ENCODE measurements at places on chromosomes 16 and 17.

GRCh38 chr17:81566461-81567126, 14.4 kb upstream of the FAAP100 start:
- DNase-seq = no peak

DNA sequence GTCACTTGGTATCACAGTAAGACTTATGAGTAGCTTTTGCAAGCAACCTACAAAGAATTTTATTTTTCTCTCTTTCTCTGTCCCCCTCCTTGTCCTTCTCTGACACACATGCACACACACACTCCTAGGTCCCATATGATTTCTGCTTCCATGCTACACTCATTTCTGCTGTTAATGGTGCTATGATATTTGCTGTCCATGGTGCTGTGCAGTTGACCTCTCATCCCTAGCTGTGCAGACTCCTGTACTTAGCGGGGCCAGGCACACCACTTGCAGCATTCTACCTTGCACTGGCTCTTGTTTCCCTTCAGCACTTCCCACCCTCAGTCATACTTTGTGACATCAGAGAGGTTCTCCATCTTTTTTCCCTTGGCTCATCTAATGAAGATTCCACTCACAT, 158.9 kb upstream of the CNTNAP4 start:
- no peak for DNase-seq

- DNase-seq = no peak
Observed at GRCh38 chr16:8795091-8795490, 2.3 kb downstream of the TMEM186 start.

DNA sequence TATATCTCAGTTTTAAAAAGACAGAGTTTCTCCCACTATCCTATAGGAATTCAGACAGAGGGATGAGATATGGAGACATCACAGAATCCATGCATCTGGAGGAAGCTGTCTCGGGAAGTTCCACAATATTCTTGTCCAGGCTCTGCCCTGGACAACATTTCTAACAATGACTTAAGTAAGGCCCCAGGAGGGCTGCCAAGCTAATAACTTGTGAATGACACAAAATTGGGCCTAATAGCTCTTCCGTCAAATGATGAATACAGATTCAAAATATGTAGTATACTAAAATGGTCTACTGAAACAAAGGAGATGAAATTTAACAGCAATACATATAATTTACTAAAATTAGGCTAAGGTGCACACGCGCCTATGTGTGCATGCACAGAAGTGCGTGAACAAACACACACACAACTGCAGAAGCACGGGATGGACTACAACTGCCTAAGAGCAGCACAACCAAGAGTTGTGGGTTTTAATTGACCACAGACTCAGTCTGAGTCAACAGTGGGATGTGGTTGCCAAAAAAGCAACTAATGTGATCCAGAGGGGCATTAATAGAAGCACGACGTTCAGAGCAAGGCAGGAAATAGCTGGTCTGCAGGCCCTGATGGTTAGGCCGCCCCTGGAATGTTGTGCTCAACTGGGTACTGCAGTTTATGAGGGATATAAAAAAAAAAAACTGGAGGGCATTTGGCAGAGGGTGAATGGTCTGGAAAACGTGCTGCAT, 26.3 kb upstream of the HS3ST2 start:
- DNase-seq = no peak

- no peak for DNase-seq
Observed at GRCh38 chr17:16916557-16916920, 55.4 kb downstream of the TNFRSF13B start.

DNA sequence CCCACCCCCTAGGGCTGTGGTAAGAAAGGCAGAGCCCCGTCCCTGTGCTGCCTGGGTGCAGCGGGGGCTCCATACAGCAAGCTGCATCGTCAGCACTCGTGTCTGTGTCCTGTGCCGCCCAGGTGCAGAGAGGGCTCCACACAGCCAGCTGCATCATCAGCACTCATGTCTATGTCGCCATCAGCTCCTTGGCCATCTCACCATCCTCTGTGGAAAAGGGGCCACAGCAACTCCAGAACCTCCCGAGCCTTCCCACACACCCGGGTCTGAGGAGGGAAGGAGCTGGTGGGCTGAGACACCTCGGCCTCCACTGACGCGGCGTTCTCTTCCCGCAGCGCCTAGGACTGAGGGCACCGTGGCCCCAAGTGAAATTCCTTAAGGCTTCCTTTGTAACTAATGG, 72.9 kb upstream of the CHMP6 start:
- no peak for DNase-seq

DNA sequence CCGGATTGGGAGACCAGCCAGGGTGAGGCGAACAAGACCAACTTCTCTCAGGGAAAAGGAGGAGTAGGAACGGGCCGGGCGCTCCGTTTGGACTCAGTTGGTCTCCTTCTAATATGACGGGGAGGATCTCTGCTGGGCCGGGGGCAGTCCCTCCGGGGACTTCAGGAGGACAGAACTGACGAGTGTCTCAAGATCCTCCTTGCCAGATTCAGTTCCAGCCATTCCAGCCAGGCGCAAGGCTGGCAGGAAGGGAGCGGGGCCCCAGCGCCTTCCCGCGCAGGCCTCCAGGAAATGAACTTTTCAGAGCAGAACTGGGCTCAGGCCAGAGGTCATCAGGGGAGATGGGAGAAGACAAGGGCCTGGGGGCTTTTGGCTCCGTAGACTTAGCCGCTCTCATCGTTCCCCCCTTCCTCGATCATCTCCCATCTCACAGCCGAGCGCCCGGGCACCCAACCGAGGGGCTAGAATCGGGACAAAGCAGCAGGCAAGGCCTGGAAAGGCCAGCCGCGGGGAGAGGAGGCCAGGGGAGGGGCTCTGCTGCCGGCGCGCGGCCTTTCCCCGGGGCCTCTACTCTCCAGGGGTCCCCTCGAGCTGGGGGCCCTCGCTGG, 1.6 kb downstream of the ZNF423 start:
- DNase-seq = no peak

- no peak for DNase-seq
Observed at GRCh38 chr17:69059458-69060175, 1.1 kb downstream of the ABCA9 start.

- no peak for DNase-seq
Observed at GRCh38 chr16:2533912-2534311, 2.7 kb upstream of the CEMP1 start.

DNA sequence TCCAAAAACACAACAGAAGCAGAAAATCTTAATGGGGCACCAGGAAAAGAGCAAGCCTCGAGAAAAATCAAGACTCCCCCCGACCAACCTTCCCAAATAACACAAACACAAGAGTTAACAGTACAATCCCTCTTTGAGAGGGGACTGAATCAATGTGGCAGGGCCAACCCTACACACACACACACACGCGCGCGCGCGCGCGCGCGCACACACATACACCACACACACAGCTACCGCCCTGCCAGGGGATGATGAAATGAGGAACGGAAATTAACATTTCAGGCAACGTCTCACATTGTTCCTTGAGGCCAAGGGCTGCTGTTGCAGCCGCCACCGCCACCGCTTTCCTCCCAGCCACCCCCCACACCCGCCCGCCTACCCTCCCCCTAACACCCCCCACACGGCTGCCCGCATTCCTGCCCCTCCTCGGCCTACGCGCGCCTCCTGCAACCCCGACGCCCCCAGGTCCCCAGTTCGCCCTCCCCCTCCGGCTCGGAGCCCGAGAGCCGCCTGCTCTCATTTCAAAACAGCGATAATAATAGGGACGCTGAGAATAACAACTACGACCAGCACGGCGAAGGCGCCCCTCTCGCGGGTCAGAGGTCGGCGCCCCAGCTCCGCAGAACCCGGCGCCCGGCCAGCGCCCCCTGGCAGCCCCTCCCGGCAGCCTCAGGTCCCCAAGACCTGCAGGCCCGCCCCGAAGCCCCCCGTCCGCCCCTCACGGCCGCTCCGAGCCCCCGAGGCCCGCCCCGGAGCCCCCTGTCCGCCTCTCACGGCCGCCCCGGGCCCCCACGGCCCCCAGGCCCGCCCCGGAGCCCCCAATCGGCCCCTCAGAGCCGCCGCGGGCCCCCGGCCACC, 1.1 kb downstream of the ANKRD11 start:
- peak; percentile 76 for DNase-seq

- no peak for DNase-seq
Observed at GRCh38 chr17:50015146-50015545, 20.1 kb upstream of the DLX3 start.

DNA sequence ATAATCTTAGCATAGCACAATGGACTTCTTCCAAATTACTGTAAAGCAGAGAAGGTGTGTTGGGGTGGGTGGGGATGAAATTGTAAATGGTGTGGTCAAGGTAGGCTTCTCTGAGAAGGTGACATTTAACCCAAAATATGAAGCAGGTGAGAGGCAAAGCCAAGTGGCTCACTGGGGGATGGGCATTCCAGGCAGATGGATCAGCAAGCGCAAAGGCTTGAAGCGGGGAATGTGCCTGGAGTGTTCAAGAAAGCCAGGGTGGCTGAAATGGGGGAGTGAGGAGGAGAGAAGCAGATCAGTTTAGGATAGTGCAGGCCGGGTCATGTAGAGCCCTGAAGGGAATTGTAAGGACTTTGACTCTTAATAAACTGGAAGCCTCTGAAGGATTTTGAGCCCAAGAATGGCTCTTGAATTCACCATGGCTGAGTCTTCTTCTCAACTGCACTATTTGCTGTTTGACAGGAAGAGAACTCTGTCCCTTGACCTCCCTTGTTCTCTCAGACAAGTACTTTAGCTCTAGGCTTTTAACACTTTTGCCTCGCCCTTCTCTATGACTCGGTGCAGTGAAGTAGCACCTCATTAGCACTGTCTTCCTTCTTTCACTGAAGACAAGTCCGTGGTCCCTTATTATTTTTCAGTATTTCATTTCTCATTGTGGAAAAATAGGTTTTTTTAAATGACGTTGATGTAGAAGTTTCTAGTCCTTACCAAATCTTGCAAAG, 14.7 kb downstream of the CACNG3 start:
- DNase-seq = no peak

DNA sequence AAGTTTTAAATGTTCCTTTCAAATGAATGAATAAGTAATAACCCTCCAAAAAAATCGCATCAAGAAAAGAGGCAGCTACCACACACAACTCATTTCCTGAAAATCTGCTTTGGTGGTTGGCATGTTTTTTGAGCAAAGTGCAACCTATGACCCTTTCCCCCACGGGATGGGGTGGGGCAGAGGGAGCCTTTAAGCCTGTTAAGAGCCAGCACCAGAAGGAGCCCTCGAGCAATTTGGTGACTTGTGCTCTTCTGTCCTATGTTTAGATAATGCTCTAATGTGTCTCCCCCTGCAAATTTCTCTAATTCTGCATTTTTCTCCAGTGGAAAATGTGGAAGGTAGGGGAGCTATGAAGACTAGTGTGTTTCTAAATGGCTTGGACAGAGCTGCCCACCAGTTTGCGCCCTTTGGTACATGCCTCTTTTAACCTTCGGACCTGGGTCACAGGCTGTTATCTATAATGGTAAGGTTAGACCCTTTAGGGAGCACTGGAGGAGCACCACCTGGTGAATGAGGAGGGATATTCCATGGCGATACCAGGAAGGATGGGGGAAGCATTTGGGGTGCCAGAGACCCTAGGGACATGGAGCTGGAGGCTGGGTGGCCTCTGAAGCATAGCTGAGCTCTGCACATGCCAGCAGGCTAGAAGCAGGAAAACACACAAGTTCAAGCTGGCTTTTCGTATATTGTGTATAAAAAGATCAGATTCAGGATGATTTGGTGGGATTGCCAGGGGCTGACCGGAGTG, 1.6 kb downstream of the PYCARD start:
- DNase-seq = no peak

GRCh38 chr17:2090804-2091534, 36.1 kb downstream of the HIC1 start:
- DNase-seq = no peak

GRCh38 chr16:22333457-22333994, 36.3 kb downstream of the POLR3E start:
- no peak for DNase-seq

- DNase-seq = no peak
Observed at GRCh38 chr17:72863526-72864211, 228.8 kb downstream of the SLC39A11 start.

DNA sequence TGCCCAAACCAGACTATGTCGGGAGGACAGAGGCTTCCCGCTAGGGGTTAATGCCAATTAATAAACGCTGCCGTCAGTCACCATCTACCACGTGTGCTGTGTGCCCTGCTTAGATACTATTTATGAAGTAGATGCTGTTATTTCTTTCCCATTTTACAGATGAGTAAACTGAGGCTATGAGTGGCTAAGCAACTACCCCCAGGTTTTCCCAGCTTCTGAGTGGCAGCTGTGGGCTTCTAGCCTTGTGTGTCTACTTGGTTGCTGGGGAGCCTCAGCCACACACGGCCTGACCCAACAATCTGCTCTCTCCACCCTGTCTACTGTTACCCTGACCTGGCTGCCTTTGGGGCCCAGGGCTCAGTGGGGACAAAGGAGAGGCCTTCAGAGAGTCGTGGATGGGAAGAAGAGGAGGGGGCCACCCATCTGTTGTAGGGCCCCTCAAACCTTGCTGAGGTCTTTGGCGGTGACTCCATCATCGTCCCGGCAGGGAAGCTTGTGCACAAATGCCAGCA, 7.1 kb downstream of the GIT1 start:
- no peak for DNase-seq

GRCh38 chr17:77640252-77640651, 318.3 kb upstream of the TNRC6C start:
- no peak for DNase-seq

GRCh38 chr17:68353111-68353521, 61.8 kb downstream of the ARSG start:
- no peak for DNase-seq

GRCh38 chr16:2855536-2855935, 2.4 kb downstream of the PRSS22 start:
- no peak for DNase-seq

GRCh38 chr17:64326420-64327054, 63.5 kb upstream of the TEX2 start:
- DNase-seq = no peak

DNA sequence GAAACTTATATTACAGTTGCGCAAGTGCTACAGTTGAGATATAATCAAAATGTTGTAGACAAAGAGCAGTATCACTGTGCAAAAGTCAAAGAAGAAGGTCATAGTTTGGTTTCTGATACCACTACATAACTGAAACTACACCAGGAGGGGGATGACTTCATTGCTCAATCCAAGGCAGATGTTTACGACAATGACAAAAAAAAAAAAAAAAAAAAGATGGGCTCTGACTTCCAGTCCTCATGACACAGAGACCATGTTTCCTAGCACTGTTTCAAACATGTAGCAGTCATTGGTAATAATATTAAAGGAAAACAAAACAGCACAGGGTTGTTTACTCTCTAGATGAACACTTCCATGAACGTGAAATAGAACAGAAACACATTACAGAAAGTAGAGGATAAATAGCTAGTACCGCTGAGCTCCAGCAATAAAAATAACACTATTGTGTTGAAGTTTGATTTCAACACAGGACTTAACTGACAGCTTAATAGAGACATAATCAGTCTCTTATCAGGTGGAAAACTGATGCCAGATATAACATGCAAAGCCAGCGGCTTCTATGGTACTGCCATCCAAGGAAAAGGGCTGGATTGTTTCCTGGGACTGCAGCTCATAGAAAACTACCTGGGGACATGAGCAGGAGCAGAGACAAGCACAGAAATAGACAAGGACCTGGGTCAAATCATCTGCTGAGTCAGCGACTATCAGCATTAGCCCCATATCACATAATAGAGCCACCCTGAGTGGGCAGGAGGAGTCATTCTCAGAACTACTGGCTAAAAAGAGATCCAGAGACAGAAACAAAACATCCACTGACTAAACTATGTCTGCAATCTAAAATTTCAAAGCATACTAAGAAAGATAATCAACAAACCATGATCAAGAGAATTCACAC, 463.6 kb upstream of the SOX9 start:
- DNase-seq = no peak

Data from NCI-H1436 (cell line).